ENCODE measurements at places on chromosomes 4 and X.

DNA sequence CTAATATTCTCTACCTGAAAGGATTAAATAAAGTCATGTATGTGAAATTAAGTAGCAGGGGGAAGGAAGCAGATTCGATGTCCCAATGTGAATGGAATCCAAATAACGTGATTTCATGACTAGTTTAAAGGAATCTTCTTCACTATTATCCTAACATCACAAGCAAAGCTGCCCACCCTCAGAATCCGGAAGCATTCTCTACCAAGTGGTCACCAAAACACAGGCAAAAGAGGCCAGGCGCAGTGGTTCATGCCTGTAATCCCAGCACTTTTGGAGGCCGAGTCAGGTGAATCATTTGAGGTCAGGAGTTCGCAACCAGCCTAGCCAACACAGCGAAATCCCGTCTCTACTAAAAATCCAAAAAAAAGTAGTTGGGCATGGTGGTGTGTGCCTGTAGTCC is 212.9 kb downstream of the LDB2 start:
- no peak for DNase-seq

GRCh38 chr4:121185960-121186359 is 21.8 kb upstream of the TNIP3 start:
- no peak for DNase-seq

GRCh38 chrX:37409278-37409677 is 60.1 kb downstream of the PRRG1 start:
- no peak for DNase-seq

GRCh38 chrX:107731831-107732502 is 43.6 kb downstream of the TSC22D3 start:
- peak; percentile 94 for DNase-seq

DNA sequence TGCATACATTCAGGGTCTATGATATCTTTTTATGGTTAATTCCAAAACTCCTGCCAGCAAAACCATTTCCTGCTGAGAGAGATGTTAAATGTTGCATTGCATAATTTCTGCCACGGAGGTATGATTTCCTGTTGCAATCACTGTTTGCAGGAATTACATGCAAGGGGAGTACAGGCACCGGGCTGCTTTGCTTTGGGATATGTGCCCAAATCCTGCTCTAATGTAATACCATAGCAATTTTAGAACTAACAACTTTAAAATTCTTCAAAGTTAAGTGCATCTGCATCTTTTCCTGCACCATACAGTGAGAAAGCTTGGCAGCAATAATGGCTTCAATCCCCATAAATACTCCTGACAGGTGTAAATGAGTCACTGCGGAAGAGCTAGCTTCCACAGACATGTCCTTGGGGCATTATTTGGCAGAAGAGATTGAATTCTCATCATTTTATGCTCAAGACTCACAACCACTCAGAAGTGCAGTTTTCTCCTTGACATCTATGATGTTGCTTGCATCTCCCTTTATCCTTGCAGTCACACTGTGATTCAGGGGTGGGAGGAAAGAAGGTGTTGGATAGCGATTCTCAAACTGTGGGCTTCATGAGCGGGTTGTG is 29.6 kb downstream of the TRIM2 start:
- no peak for DNase-seq

- no peak for DNase-seq
Measured at GRCh38 chrX:21638311-21638710, 19.8 kb downstream of the KLHL34 start.

GRCh38 chr4:101475246-101475645 is 127.9 kb upstream of the PPP3CA start:
- no peak for DNase-seq

DNA sequence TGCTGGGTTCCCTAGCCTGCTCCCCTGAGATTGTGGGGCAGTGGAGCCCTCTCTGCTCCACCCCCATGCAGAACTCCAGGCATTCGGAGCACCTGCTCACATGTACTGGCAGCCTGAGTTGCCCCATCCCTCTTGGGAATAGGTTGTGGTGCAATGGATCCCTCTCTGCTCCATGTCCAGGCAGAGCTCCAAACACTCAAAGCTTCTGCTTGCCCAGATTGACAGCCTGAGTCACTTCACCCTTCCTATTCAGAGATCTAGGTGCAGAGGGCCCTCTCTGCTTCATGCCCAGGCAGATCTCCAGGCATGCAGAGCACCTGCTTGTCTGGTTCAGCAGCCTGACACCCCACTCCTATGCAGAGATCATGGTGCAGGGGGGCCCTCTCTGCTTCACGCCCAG is 18.6 kb upstream of the TEX13B start:
- no peak for DNase-seq

DNA sequence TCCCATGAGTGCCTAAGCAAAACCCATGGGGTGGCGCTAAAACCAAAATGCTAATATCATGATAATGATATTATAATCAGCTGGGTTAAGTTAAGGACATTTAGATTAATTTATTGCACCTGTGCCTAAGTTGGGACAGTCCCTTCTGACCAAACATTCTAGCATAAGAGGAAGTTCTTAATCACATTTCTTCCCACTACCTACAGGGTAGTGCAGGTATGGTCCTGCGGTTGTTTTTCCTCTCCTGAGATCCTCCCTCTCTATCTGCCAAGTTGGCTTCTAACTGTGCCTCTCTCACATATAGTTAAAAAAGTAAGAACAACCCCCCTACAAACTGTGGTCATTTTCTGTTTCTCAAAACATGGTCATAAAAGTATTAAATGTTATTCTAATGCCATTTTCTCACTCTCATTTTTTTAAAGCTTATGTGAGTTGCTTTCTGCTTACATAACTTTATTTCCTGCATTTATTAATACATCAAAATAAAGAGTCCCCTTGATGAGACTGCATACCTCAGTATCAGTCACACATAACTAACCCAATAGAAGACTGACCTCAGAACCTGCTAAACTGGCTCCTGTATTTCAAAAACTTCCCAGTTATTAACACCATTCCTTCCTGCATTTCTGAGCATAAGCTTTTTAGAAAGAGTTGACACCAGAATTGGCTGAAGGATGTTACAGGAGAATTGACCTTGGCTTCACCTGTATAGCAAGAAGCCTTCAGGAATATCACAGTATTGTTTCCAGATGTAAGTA is 1332.5 kb downstream of the FSTL5 start:
- no peak for DNase-seq

DNA sequence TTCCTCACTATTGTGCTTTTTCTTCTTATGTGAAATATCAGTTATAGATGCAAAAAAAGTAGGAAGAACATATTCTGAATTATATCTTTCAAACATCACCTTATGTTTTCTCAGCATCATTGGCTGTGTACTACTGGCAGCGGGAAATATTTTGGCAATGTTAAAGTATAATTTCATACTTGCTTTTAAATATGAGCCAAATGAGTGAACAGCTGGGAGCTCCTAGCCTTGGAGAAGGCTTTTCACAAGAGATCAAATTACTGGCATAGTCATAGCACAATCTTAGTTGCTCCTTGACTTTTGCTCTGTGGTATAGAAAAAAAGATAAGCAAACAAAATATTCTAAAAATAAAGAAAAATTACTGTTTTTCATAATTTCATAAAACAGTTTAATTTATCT is 1575.8 kb upstream of the PABPC4L start:
- DNase-seq: no peak

GRCh38 chrX:76977452-76977851 is 469.7 kb upstream of the FGF16 start:
- DNase-seq: no peak

DNA sequence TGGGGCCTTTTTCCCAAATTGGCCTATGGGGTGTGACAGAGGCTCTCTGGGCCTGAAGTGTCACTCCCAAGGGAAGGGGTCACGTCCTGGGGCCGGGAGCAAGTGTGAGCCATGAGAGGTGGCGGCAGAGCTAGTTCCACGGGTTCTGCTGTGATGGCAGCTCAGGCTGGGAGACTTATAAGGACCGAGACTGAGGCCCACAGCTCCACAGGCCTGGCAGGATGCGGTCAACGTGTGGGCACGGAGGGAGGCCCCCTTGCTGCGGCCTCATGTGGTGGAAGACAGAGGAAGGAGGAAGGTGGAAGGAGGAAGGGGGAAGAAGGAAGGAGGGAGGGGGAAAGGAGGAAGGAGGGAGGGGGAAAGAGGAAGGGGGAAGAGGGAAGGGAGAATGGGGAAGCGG is 7.2 kb upstream of the CPLX1 start:
- no peak for DNase-seq

GRCh38 chr4:80092088-80092487 is 19.1 kb upstream of the ANTXR2 start:
- no peak for DNase-seq

GRCh38 chr4:96343836-96344235 is 503.9 kb downstream of the PDHA2 start:
- DNase-seq: no peak

DNA sequence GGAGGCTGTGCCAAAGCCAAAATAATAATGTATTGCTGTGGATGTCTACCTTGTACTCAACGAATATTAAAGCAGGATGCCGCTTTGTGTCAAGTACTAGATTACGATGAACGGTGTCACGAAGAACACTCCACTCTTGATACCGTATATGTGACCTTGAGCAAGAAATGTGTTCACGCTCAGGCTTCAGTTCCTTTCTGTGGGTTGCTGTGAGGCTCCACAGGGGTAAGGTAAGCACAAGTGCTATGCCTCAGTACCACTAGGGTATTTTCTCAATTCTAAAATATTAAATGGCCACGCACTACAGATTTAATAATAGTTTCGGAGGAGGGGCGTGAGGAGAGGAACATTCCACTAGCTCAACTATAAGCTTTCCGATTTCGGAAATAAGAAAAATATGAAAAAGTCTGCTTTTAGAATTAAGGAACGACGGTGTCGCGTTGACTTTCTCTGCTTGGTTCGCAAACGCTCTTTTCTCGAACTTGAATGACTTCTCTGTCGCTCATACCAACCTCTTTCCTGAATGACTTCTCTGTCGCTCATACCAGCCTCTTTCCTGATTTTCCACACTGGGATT is 607 bp upstream of the SCOC start:
- DNase-seq: no peak

DNA sequence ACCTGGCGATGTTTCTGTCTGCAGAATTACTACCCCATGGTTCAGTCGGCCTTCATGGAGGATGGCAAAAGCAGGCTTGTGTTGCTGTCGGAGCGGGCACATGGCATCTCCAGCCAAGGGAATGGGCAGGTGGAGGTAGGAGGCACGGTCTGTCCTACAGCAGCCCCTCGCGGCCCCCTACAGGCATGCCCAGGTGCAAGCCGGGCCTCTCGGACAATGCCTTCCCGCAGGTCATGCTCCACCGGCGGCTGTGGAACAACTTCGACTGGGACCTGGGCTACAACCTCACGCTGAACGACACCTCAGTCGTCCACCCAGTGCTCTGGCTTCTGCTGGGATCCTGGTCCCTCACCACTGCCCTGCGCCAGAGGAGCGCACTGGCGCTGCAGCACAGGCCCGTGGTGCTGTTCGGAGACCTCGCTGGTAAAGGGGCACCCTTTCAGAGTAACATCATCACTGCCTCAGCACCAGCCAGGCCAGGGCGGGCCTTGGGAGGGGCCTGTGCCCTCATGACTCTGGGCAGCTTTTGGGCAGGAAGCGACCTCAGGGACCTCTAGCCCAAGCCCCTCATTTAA is 29.5 kb upstream of the MRFAP1 start:
- DNase-seq: no peak

DNA sequence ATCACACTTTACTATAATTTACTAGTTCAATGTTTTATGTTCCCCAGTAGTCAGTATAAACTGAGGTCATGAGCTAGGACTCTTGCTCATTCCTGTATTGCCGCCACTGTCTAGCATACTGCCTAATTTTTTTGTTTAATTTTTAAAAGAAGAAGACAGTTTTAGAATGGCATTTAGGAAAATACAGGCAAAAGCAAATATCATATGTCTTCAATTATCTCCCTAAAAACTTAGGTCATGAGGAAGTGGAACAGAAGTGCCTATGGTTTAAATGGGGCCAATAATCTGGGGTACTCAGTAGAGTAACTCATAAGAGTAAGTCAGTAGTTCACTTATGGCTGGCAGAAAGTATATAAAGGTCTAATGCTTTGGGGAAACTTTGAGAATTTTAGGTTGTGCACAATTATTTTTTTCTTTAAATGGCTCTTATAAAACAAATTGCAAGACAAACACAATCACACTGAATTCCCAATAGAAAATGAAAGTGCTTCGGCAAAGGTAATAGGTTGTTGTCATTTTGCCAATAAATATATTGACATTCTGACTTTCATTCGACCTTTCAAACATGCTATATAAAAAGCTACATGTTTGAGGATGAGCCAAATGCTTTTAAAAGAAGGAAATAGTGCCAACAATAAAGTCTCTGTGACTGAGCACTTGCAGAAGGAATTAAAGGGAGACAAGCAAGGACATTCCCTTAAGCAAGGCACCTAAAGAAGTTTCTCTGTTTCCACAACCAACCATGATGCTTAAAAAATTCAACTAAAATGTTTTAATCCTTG is 390.1 kb downstream of the PDGFC start:
- DNase-seq: no peak

- DNase-seq: no peak
Measured at GRCh38 chr4:21363701-21364100, 584.9 kb downstream of the KCNIP4 start.

DNA sequence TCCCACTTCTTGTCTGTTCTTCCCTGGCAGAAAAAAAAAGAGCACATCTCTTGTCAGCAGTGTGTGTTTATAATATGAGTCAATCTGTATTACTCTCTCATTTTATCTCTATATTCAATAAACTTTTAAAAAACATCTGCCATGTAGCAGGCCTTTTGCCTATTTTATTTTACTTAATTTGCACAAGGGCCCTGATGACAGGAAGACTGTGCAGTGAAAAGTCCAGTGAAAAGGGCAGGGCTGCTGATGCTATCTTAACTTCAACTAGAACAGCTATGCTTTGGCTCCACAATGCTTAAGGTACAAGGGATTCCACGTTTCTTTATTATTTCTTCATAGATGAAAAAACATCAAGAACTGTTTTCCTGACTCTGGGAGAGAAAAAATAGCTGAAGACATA is 97.0 kb upstream of the DGKK start:
- DNase-seq: no peak

DNA sequence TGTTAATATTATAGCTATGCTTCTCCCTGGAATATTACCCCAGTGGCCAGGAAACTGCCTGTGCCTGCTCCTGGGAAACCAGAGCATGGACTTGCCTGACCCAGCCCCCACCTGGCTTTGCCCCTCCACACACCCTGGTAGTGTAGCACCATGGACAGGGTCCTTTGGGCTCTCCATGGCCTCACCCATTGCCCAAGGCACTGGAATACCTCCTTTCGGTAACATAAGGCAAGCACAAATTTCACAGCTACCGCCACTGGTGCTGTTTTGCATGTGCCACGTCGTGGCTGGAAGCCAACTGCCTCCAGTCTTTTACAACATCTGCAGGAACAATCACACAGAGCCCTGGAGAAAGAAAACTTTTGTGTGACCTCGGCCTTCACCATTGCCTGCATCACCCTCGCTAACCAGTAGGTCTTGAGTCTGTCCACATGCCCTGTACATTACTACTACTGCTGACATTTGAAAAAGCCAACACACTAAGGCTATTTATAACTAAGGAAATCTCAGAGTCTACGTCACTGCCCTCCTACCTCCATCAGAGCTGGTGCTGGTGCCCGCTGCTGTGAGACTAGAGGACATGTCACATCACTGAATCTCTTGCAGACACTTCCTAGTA is 47.7 kb downstream of the HPGD start:
- no peak for DNase-seq
